Ovary (tissue), 10 donors: ENCODE measurements at places on chromosomes 2 and 18.
A peak's percentile ranks its signal among the peaks of the same experiment; 100 is the strongest.

GRCh38 chr2:28355521-28356094 is 37.0 kb upstream of the FOSL2 start:
- H3K27ac ChIP-seq = peak overlapping the region; percentile 39
- peaks cover 16% of the 10 kb centered on the region for H3K4me1 ChIP-seq
- no peaks in the 10 kb centered on the region for H3K27me3 ChIP-seq
- no peak overlapping the region for H3K4me3 ChIP-seq
- H3K36me3 ChIP-seq = no peaks in the 10 kb centered on the region

GRCh38 chr2:169464466-169464865 is 14.8 kb upstream of the BBS5 start:
- peaks cover 2% of the 10 kb centered on the region for H3K4me1 ChIP-seq
- no peaks in the 10 kb centered on the region for H3K27me3 ChIP-seq
- DNase-seq = no peak
- H3K27ac ChIP-seq = no peak overlapping the region

GRCh38 chr2:120401275-120402066 is 55.5 kb downstream of the INHBB start:
- no peaks in the 10 kb centered on the region for H3K27me3 ChIP-seq
- no peaks in the 10 kb centered on the region for H3K36me3 ChIP-seq
- no peak for DNase-seq
- H3K4me1 ChIP-seq = no peaks in the 10 kb centered on the region
- H3K27ac ChIP-seq = no peak overlapping the region
- H3K4me3 ChIP-seq = no peak overlapping the region

- no peaks in the 10 kb centered on the region for H3K27me3 ChIP-seq
- no peak for DNase-seq
- H3K4me3 ChIP-seq = no peak overlapping the region
- H3K27ac ChIP-seq = no peak overlapping the region
These were observed 31.1 kb upstream of the SATB2 start for GRCh38 chr2:199488772-199489400.

DNA sequence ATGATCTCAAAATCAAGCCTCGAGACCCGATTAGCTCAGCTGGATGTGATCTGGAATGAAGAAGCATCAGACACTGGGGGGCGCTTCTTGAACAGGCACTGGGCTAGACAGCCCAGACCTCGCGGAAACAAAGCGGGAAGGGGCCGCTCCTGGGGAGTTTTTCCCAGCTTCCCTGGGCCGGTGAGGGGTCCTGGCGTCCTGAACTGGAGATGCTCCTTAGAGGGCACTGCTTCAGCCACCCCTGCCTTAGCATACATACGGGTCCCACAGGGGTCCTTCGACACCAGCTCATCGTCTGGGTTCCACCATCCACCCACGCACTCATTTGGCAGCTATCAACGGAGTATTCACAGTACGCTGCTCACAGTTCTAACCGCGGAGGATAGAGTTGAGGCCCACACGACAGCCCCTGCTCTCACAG is 146.7 kb downstream of the TSN start:
- peak; percentile 60 for DNase-seq
- H3K4me1 ChIP-seq = no peaks in the 10 kb centered on the region
- peak overlapping the region; percentile 51 for H3K27ac ChIP-seq
- no peaks in the 10 kb centered on the region for H3K27me3 ChIP-seq
